Ureter (tissue), 1 donor: ENCODE measurements at places on chromosomes 7 and 10. TPM values are rescaled to one million over a fixed set of nuclear protein-coding genes. Genes with fewer than 3 reads are reported as not detected.

DNA sequence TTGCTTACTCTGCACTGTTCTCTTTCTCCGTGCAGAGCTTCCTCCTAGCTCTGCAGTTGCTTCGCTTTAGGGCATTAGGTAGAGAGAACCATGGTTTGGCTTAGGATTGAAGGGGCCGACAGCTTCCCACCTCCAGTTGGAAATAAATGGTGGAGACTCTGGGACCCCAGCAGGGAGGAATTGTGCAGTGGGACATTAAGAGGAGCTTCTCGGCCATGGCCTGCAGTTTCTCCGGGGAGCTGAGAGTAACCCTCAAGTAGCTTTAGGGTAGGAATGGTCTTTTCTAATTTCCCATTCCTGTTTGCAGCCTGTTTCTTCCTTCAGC lies 1.2 kb downstream of the SUFU start:
- DNase-seq: no peak

ZNF853 gene
- total RNA-seq: 9.4 TPM

GRCh38 chr7:151740081-151740851 lies 136.6 kb downstream of the PRKAG2 start:
- DNase-seq: no peak

- DNase-seq: peak; percentile 82
Observed at GRCh38 chr7:73999664-74000435, 28.1 kb upstream of the ELN start.
